Stimulated activated CD8-positive, alpha-beta memory T cell treated with anti-CD3 and anti-CD28 coated beads, Interleukin-15, amount 100 ng/mL, for 24 hours (primary cell): ENCODE measurements at places on chromosomes 1 and 21.

GRCh38 chr1:27536767-27537166, 46.8 kb upstream of the WASF2 start:
- DNase-seq = no peak

DNA sequence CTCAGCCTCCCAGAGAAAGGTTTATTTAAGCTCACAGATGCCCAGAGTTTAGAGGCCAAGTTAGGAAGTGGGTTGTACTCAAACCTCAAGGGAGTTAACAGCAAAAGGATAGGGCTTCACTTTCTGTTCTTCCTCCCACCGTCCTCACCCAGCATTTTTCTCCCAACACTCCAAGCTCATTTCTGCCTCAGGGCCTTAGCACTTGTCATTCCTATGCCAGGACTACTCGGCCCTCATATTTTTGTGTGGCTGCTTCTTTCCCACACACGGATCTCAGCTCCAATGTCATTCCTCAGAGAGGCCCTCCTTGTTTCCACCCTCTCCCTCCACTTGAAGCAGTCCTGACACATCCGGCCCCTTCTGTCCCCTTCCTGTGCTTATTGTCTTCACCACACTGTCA, 12.9 kb downstream of the FAM43B start:
- no peak for DNase-seq

DNA sequence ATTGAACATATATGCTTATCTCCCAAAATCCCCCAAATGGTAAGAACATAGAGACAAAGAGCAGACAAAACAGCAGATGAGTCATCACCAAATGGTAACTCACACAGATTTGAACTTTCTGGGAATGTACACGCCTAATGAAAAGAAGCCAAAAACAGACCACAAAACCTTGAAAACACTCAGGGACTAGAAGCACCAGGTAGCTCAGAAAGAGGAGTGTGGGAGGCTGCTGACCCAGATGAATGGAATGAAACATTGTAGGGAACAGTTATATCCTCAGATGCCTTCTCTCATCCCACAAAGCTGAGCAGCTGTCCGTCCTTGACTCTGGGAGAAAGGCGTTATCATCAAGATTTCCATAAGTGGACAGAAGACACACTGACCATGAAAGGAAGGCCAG, 307.0 kb upstream of the USP25 start:
- DNase-seq = no peak

DNA sequence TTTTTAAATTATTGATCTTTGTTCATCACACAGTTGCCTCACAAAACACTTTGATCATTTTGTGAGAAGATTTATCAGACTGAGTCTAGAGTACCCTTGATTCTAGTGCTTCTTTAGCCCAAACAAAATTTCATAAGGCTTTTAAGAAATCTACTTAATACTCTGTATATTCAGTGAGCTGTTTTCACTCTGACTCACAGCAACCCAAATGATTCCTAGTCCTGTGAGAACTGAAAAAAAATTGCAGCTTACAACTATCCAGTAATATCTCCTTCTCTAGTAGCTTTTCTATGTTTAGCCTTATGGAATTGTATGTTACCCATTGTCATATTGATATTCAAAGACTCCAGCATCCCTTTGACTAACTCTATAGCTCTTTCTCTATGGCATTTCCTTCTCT, 915.6 kb downstream of the AMY1C start:
- no peak for DNase-seq

DNA sequence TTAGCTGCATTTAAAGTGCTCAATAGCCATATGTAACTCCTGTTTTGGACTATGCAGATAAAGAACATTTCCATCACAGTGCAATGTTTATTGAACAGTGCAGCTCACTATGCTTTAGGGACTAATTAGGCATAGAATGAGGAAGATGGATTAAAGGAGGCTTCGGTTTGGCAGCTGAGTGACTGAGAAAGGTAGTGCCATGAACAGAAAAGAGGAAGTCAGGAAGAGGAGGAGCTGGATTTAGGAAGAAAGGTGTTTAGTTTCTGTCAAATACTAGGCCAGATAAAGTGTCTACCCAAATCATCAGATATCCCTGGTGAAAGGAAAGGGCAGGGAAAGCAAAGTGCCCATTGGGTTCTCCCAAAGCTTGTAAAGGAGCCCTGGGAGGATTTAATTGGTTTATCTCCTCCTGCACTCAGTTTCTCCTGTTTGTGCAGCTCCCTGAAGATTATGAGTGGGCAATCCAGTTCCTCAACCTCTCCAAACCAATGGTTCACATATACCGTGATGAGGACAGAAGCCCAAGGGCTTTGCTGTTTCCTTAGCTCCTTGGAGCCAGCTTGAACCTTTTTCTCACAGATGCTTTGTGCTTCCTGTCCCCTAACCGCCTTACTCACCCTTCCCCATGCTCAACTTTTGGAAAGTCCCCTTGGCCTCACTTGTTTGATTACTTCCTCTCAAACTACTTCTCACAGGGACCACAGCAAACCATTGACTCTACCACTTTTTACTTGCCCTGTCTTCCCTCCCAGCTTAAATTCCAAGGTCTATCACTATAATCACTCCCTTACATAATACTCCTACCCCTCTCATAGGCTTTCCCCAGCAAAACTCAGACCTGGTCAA, 3.5 kb upstream of the RAP1A start:
- no peak for DNase-seq

- no peak for DNase-seq
These were observed 91.9 kb downstream of the LEPR start for GRCh38 chr1:65512383-65512782.

DNA sequence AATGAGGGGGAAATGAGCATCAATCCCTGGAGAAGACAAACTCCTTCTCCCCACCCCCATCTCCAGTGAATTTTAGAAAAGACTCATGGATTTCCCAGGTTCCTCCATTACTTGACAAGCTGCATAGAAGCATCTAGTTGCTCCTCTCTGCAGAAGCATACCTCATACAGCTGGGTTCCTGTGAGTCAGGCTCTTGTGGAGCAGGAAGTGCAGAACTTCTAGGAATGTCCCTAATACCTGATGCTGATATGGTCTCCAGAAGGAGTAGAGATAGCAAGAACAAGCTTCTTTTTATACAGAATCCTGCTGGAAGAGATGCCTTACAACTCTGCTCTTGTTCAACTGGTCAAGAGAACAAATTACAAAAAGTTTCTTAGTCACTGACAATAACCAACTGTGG, 105.5 kb downstream of the TNR start:
- DNase-seq = no peak

DNA sequence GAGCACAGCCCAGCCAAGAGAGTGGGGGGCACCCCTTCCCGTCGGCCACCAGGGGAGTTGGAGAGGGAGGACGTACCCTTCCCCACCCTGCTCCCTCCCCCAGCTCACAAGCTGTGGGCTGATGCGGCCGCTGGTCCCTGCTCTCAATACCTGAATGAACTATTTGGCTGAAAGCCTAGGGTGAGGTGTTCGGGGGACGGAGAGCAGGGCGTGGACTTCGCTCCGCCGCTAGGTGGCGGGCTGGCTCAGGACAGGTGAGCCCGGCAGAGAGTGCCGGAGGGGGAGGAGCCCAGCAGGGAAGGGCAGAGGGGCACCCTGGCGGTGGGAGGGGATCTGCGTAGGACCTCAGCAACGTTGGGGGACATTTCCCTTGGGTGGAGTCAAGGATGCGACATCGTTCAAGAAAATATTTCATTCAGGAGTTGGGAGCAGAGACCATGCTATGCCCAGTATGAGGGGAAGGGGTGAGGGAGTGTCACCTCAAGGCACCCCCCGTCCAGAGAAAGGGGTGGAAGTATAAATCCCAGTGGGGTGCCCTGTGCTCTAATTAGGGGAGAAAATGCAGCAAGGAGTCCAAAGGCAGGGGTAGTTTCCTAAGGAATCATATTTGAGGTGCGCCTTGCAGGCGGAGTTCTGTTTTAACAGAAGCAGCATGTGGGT, 12.0 kb upstream of the RHBG start:
- DNase-seq = peak; percentile 27

DNA sequence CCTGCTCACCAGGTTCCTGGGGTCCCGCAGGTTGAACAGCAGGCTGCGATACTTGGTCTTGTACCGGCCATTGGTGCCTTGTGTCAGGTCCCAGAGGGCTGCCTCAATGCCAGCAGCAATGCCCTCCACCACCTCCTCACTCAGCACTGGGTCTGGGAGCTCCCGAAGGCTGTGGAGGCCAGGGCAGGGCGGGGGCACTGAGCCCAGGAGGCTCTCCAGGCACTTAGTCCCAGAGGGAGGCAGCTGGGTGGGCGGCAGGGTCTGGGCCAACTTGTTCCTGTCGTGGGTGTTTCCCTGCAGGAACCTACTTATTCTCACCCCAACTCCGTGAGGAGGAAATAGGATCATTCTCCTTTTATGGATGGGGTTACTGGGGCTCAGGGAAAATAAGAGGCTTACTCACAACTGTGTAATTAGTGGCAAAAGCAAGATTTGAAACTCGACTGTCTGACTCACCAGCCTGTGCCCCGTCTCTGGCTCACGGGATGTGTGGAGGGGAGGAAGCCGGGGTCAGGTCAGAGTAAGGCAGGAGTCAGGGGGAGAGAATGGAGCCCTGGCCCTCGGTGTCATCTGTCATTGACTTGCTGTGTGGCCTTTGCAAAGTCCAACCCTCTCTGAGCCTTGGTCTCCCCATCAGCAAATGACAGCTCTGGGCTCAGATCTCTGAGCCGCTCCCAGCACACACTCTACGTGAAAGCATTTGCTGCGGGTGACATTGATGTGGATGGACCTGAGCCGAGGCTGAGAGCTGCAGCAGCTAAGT, 17.2 kb downstream of the SPOCD1 start:
- DNase-seq = no peak

GRCh38 chr1:101086783-101087182, 61.2 kb upstream of the DPH5 start:
- DNase-seq = no peak

DNA sequence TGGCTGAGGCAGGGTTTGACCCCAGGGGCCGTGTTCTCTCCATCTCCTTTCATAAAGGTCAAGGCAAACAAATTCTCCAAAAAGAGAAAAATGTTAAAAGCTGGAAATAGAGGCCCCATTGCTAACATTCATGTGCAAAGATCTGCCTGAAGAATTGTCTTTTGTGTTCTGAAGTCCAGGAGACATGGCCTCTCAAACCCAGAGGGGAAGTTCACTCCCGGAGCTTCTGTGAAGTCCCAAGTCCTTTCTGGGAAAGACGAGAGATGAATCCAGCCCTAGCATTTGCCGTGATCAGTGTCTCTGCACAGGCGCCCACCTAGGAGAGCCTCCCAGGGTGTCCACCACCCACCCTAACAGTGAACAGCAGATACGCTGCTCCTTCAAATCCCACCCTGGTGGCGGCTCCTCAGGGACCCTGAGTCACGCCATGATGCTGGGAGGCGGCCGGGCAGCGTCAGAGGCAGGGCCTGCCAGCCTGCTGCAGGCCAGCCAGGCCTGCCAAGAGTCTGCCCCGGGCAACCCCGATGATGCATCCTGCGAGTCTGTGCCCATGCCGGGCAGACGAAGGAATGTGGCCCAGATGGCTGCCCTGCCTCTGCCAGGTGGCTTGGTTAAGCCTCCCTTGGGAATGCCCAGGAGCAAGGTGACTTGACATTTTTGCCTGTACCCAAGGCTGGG, 5.2 kb upstream of the C2CD2 start:
- no peak for DNase-seq

- peak; percentile 37 for DNase-seq
These were observed 25.5 kb downstream of the CD34 start for GRCh38 chr1:207885129-207886032.

DNA sequence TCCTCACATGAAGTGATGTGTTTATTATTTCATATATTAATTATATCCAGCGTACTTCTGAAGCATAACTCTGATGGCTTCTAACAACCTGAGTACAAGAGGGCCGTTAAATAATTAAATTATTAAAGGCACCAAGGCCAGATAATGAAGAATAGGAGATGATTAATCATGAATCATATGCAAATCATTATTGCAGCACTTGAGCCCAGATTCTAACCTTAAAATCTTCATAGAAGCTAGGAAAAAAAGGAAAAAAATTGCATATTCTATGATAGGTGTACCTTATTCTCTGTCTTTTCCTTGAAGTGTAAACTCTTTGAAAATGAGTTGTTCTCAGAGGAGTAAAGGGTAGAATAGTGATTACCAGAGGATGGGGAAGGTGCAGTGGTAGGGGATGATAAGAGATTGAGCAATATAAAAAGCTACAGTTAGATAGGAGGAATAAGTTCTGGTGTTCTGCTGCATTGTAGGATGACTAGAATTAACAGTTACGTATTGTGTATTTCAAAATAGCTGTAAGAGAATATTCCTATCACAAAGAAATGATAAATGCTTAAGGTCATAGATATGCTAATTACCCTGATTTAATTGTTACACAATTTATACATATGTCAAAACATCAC, 51.1 kb downstream of the SWT1 start:
- DNase-seq = no peak

GRCh38 chr1:76477156-76477555, 390.1 kb upstream of the ST6GALNAC5 start:
- no peak for DNase-seq

GRCh38 chr1:76262601-76263000, 188.1 kb downstream of the ST6GALNAC3 start:
- no peak for DNase-seq

GRCh38 chr1:26237230-26237966, 3.4 kb downstream of the CEP85 start:
- no peak for DNase-seq

GRCh38 chr21:26421724-26422123, 151.4 kb downstream of the CYYR1 start:
- DNase-seq = no peak

DNA sequence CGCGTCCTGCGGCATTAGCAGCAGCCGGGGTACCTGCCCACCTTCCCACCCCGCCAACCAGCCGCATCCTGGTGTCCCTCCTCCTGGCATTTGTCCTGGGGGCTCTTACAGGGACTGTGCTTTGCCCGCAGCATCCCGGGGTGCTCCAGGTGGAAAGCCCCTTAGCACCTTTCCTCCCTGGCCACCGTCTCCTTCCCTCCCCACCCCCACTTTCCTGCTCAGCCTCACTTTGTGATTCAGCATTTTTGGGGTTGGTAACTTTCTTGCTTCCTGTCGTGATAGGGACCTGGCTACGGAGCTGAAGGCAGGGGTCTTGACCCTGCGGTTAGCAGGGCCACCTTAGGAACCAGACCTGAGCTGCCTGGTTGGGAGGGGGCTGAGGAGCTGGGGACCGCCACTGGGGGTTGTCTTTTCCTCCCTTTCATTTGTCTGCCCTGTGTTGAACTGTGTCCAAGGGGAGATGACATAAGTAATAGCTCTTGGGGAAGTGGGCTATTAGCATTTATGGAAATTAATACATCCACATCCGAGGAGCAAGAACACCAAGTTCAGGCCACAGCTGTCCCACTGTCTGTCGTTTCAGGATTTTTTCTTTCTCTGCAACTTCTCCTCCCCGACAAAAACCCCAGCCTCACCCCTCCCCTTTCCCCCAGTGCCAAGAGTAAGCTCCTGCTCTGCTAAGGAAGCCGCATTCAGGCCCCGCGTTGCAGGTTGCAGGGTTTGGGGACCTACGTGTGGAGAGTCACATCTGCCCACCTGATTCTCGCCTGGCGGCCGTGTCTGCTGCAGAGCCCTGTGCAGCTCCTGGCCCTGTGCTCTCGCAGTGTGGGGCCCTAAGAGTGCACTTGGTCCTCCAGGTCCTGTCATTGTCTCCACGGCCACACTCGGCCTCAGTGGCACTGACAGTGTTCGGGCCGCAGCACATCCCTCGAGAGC, 1.6 kb upstream of the NPHP4 start:
- no peak for DNase-seq
